IMR-90 (cell line): ENCODE measurements at places on chromosomes 2 and 18. TPM values are rescaled to one million over a fixed set of nuclear protein-coding genes. Genes with fewer than 3 reads are reported as not detected.

- no peaks in the 10 kb centered on the region for H3K27me3 ChIP-seq
- H3K4me3 ChIP-seq: no peak overlapping the region
- H3K36me3 ChIP-seq: no peaks in the 10 kb centered on the region
- no peak overlapping the region for H3K27ac ChIP-seq
Observed at GRCh38 chr2:62204998-62205496, 9.1 kb downstream of the B3GNT2 start.

- no peak overlapping the region for H3K4me3 ChIP-seq
- H3K27me3 ChIP-seq: no peaks in the 10 kb centered on the region
- H3K36me3 ChIP-seq: peaks cover 29% of the 10 kb centered on the region
- H3K4me1 ChIP-seq: no peaks in the 10 kb centered on the region
- no peak overlapping the region for H3K27ac ChIP-seq
Observed at GRCh38 chr2:241571821-241572620, 13.5 kb downstream of the BOK start.

- no peak overlapping the region for H3K4me3 ChIP-seq
- no peak overlapping the region for H3K27ac ChIP-seq
- H3K4me1 ChIP-seq: peaks cover 18% of the 10 kb centered on the region
- no peaks in the 10 kb centered on the region for H3K27me3 ChIP-seq
- DNase-seq: no peak
Observed at GRCh38 chr2:46158661-46159060, 138.5 kb upstream of the EPAS1 start.

DNA sequence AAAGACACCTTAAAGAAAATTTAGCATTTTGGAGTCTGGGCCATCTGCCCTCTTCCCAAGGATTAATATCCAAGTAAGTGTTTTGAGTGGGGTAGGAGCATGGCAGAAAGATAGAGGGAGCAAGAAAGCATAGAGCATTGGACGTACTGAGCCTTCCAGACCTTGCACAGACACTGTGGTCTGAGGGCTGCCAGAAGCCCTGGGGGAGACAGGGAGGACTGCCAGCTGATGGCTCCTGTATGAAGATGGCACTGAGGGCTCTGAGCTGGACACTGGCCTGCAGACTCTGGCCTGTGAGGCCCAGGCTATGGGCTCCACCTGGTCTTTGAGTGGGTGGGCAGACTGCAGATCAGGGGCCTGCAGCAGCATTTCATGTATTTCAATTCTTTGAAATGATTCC is 2.9 kb upstream of the PKDCC start:
- H3K4me3 ChIP-seq: no peak overlapping the region
- peaks cover 12% of the 10 kb centered on the region; the same call in 1 of the 2 replicates for H3K4me1 ChIP-seq
- H3K27ac ChIP-seq: no peak overlapping the region
- H3K27me3 ChIP-seq: peaks cover 17% of the 10 kb centered on the region
- no peak for DNase-seq

DNA sequence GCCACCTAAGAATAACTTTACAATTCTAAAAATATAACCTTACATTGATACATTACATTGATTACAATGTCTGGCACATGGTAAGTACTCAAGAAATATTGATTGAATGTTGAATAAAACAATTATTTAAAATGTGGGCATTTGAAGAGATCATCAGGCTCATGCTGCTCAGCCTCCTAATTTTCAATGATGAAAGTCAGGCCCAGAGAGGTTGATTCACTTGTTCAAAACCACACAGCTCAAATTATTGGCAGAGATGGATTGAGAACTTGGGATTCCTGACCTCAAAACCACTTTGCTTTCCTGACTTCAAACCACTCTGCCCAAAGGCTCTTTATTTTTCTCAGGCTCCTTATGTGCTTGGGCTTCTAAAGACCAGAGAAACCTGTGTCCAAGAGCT is 34.7 kb downstream of the ANKRD29 start:
- no peak overlapping the region for H3K4me3 ChIP-seq
- H3K27me3 ChIP-seq: peaks cover 2% of the 10 kb centered on the region; the same call in 1 of the 2 replicates

- no peaks in the 10 kb centered on the region for H3K36me3 ChIP-seq
- DNase-seq: no peak
- H3K27me3 ChIP-seq: no peaks in the 10 kb centered on the region
- H3K4me3 ChIP-seq: no peak overlapping the region
- no peak overlapping the region for H3K27ac ChIP-seq
- no peaks in the 10 kb centered on the region for H3K4me1 ChIP-seq
Observed at GRCh38 chr2:101415220-101415619, 27.9 kb upstream of the CREG2 start.

Gene AGXT
- total RNA-seq: not detected in 2 replicates

DNA sequence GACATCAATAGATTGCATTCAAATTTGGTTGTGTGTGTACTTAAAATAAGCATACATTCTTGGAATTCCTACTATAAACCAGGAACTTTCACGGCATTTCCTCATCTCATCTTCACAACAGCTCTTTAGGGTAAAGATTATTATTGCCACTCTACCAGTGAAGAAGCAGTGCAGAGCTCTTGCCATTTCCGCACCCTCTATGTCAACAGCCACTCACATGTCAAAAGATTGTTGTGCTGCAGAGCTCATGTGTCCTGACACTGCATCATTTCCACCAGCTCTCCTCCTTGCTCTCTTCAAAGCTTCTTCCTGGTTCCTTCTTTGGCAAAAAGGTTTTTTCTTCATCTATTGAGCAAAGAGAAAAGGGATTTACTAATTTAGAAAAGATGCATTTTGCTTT is 26.5 kb upstream of the L3MBTL4 start:
- DNase-seq: no peak
- H3K36me3 ChIP-seq: no peaks in the 10 kb centered on the region
- no peaks in the 10 kb centered on the region; the same call in 1 of the 2 replicates for H3K27me3 ChIP-seq
- H3K4me3 ChIP-seq: no peak overlapping the region

DNA sequence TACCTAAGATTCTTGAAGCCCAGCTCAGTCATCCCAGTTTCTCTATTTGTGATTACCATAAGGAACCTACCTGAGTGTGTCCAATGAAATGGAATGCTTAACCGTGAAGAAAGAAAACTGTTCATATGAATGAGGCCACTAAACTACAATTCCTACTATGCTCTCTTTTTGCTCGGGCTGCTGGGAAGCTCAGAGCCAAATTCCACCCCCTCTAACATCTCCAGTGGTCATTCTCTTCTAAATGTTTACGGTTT is 8.3 kb downstream of the MYCN start:
- H3K36me3 ChIP-seq: no peaks in the 10 kb centered on the region
- no peak overlapping the region for H3K27ac ChIP-seq
- H3K4me3 ChIP-seq: no peak overlapping the region
- no peaks in the 10 kb centered on the region for H3K4me1 ChIP-seq
- peaks cover 1% of the 10 kb centered on the region; the same call in 1 of the 2 replicates for H3K27me3 ChIP-seq

Gene PROKR1
- not detected in 2 replicates for total RNA-seq

Gene ZAP70
- under 0.01 TPM in 1 of 2 replicates, not detected in the other for total RNA-seq

GRCh38 chr2:172472446-172473033 is 45.2 kb downstream of the ITGA6 start:
- H3K27ac ChIP-seq: no peak overlapping the region
- DNase-seq: no peak
- H3K4me3 ChIP-seq: no peak overlapping the region
- H3K36me3 ChIP-seq: peaks cover 2% of the 10 kb centered on the region; the same call in 1 of the 2 replicates

DNA sequence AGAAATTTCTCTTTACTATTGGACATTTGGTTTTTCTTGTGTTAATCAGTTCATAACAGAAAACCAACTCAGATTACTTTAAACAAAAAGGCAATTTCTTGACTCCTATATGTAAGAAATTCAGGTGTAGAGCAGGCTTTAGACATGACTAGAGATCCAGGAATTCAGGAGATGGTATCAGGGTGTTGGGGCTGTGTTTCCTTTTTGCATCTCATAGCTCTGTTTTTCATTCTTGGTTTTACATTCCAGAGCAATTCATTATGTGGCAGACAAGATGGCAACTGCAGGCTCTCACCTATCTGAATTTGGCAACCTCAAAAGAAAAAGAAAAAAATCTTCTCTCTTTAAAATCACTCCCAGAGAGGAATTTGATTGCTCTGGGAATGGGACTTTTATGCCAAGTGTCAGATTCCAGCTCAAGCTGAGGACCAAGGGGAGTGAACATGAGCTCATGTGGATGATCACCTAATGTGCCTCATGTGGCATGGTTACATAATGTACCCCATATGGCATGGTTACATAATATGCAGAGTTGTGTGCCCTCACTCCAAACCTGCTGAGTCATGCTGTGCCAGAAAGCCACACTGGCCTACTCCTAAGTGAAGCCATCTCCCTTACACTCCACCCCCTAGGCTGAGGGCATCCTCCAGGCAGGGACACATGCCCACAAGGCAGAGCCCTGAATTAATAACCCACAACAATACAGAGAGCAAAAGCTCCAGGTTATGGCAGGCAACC is 282.7 kb downstream of the MBD2 start:
- H3K27ac ChIP-seq: no peak overlapping the region
- no peak overlapping the region for H3K4me3 ChIP-seq
- no peaks in the 10 kb centered on the region for H3K36me3 ChIP-seq

Gene CTAGE1
- under 0.01 TPM in 1 of 2 replicates, not detected in the other for total RNA-seq

Gene FHOD3
- 16.0 and 16.7 TPM in 2 replicates for total RNA-seq

GRCh38 chr2:222927600-222927999 is 66.8 kb downstream of the ACSL3 start:
- peaks cover 2% of the 10 kb centered on the region; the same call in 1 of the 2 replicates for H3K4me1 ChIP-seq
- H3K36me3 ChIP-seq: peaks cover 27% of the 10 kb centered on the region

- H3K27ac ChIP-seq: no peak overlapping the region
Observed at GRCh38 chr2:25320077-25320476, 21.6 kb downstream of the DNMT3A start.

DNA sequence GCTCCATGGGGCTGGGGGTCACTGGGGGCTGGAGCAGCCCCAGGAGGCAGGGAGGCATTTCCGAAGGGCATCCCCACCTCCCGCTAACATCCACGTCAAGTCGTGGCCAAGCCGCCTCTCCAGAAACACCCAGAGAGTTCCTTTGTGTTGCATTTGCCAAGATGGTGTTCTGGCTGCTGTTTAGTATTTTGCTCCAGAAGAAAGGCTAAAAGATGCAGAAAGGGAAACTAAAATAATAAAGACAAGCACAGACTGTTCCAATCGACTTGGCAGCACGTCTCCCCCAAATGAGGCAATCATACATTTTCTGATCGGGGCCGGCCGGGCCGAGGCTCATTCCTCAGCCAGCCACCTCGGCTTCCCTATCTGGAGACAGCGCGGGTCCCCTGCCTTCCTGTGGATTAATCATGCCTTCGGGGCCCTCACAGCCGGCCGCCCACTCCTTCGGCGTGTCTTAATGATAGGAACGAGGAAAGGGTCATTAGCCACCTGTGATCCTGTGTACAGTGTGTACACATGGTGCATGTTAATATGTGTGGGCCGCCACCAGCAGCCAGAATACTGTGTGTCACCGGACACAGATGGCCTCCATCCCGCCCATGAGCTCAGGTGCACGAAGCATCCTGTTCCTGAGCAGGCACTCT is 169.2 kb downstream of the KLHL29 start:
- H3K27me3 ChIP-seq: no peaks in the 10 kb centered on the region
- no peak for DNase-seq
- H3K36me3 ChIP-seq: no peaks in the 10 kb centered on the region
- no peak overlapping the region for H3K27ac ChIP-seq

GRCh38 chr2:27271631-27272340 is 3.4 kb upstream of the DNAJC5G start:
- H3K4me1 ChIP-seq: no peaks in the 10 kb centered on the region
- peaks cover 48% of the 10 kb centered on the region for H3K27me3 ChIP-seq
- DNase-seq: no peak
- no peak overlapping the region for H3K27ac ChIP-seq
- no peaks in the 10 kb centered on the region for H3K36me3 ChIP-seq

GRCh38 chr2:3485166-3485565 is 34.2 kb downstream of the ADI1 start:
- no peak overlapping the region for H3K27ac ChIP-seq
- H3K4me1 ChIP-seq: no peaks in the 10 kb centered on the region; the same call in 1 of the 2 replicates
- DNase-seq: no peak
- H3K4me3 ChIP-seq: no peak overlapping the region
- no peaks in the 10 kb centered on the region for H3K27me3 ChIP-seq

Gene HDAC4
- total RNA-seq: 3.3 and 7.2 TPM in 2 replicates

Gene C1QL2
- total RNA-seq: not detected in 2 replicates

Gene CD8B2
- not detected in 2 replicates for total RNA-seq

Gene STPG4
- 0.18 and 0.28 TPM in 2 replicates for total RNA-seq

Gene CCDC178
- not detected in 2 replicates for total RNA-seq

- no peaks in the 10 kb centered on the region; the same call in 1 of the 2 replicates for H3K27me3 ChIP-seq
- peaks cover 24% of the 10 kb centered on the region for H3K4me1 ChIP-seq
- H3K27ac ChIP-seq: 0 out of 2 replicates have a peak overlapping the region, but pooled peaks have one; percentile 3
- H3K36me3 ChIP-seq: peaks cover 18% of the 10 kb centered on the region
Observed at GRCh38 chr2:85756195-85756594, 2.4 kb downstream of the ATOH8 start.

- DNase-seq: peak; percentile 47
- no peak overlapping the region for H3K4me3 ChIP-seq
- no peaks in the 10 kb centered on the region for H3K27me3 ChIP-seq
Observed at GRCh38 chr2:162022290-162022945, 51.6 kb downstream of the DPP4 start.

Gene SLC5A7
- total RNA-seq: not detected in 2 replicates

DNA sequence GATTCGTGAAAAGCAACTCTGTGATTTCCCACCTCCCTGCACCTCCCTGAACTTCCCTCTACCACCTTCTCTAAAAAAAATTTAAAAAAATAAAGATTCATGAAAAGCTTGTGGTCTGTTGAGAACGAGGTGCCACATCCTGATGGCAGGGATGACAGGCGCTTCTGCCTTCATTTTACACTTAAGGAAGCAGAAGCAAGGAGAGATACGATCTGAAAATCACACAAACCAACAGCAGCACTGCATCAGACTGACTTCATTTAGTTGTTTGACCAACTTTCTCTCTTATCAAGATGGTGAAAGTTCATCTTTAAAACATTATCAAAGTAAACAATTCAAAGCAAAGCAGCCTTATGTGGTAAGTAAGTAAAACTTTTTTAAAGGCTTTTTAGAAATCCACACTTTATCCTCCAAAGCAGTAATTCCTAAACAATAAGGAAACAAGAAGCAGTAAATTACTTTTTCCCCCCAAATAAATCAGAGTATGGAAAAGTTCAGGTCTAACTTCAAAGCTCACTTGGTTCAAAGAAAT is 15.5 kb downstream of the WDFY1 start:
- peak overlapping the region; percentile 58; the same call in 1 of the 2 replicates for H3K27ac ChIP-seq
- H3K4me3 ChIP-seq: no peak overlapping the region
- H3K4me1 ChIP-seq: peaks cover 16% of the 10 kb centered on the region
- no peaks in the 10 kb centered on the region for H3K27me3 ChIP-seq
- DNase-seq: peak; percentile 48

DNA sequence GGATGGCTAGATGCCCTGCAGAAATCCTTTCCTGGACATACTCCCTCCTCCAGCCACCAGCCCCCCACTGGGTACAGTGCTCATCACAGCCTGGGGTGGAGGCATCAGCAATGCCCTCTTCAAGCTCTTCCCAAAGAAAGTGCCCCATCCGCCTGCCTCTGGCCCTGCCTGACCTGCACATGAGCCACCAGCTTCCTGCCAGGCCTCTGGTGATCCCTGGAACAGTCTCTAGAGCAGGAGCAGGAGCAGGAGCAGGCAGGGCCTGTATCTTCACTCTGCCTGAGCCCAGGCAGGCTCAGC is 54.1 kb upstream of the CAB39 start:
- H3K36me3 ChIP-seq: no peaks in the 10 kb centered on the region
- no peaks in the 10 kb centered on the region for H3K4me1 ChIP-seq
- H3K27ac ChIP-seq: no peak overlapping the region
- DNase-seq: no peak
